ENCODE measurements at places on chromosomes 2 and 18.
A peak's percentile ranks its signal among the peaks of the same experiment; 100 is the strongest.

- H3K4me1 ChIP-seq, result no peaks in the 10 kb centered on the region
- DNase-seq, result no peak
- no peaks in the 10 kb centered on the region for H3K27me3 ChIP-seq
These were observed 301.3 kb downstream of the LPIN1 start for GRCh38 chr2:12047761-12048160.

DNA sequence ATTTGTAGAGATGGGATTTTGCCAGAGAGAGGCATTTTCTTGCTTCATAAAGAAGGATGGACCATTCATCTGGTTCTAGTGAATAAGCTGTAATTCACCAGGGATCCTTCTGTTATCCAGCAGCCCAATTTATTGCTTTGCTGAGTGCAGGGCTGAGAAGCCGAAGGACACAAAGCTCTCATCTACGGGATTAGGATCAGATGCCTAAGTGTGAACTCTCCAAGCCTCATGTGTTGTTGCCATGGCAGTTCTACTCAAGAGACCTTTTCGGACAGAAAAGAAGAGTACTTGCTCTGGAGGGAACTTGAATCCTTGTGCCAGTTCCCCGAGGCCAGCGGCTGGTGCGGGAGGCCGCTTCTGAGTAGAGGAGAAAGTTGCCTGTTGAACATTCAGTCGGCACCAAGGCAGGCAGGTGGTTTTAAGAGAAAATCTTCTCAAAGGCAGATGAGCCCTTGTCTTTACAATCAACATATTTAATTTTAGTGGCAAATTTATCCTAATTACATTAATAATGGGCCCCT lies 38.4 kb upstream of the MBP start:
- H3K4me1 ChIP-seq, result no peaks in the 10 kb centered on the region
- DNase-seq, result no peak
- H3K4me3 ChIP-seq, result no peak overlapping the region
- no peaks in the 10 kb centered on the region for H3K27me3 ChIP-seq
- no peaks in the 10 kb centered on the region for H3K36me3 ChIP-seq

DNA sequence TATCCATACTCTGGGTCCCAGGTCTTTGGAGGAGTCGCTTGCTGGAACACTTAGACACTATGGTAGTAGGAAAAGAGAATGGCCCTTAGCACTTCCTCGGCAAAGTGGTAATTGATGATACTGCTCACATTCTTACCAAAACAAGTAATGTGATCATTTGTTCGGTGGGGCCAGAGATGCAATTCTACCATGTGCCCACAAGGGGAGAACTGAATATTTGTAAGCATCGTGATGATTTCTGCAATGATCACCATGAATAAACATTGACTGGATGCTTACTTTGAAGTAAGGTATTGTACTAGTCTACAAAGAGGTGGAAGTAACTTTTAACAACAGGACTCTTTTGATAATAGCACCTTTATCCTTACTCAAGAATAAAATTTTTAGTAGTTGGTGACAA lies 109.7 kb downstream of the CD8B2 start:
- H3K36me3 ChIP-seq, result no peaks in the 10 kb centered on the region
- H3K27me3 ChIP-seq, result no peaks in the 10 kb centered on the region
- no peak overlapping the region for H3K4me3 ChIP-seq
- H3K4me1 ChIP-seq, result no peaks in the 10 kb centered on the region

DNA sequence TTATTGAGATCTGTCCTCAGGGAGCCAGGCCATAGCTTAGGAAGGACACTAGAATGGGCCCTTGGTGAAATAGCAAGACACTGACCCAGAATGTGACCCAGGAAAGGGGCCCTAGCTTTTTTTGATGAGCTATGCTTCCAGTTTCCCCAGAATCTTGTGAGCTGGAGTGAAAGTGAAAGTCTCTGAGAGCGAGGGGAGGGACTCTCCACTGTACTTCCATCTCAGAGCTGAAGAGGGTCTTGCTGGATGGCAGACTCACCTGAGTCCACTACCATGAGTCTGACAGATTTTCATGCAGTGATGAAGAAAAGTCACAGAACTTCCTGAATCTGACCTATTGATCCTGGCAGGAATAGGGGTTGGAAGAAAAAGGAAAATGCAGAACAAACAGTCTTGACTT lies 3.1 kb downstream of the ARHGAP25 start:
- H3K36me3 ChIP-seq, result no peaks in the 10 kb centered on the region
- H3K4me1 ChIP-seq, result no peaks in the 10 kb centered on the region

- no peaks in the 10 kb centered on the region for H3K36me3 ChIP-seq
- no peaks in the 10 kb centered on the region for H3K27me3 ChIP-seq
- H3K4me3 ChIP-seq, result no peak overlapping the region
- no peak for DNase-seq
- H3K27ac ChIP-seq, result no peak overlapping the region
These were observed 15.4 kb downstream of the ZBTB7C start for GRCh38 chr18:48393776-48394175.

- peaks cover 22% of the 10 kb centered on the region for H3K4me1 ChIP-seq
- H3K36me3 ChIP-seq, result peaks cover 19% of the 10 kb centered on the region
- H3K4me3 ChIP-seq, result no peak overlapping the region
- DNase-seq, result no peak
These were observed 87.5 kb downstream of the KLF7 start for GRCh38 chr2:207078186-207078798.

DNA sequence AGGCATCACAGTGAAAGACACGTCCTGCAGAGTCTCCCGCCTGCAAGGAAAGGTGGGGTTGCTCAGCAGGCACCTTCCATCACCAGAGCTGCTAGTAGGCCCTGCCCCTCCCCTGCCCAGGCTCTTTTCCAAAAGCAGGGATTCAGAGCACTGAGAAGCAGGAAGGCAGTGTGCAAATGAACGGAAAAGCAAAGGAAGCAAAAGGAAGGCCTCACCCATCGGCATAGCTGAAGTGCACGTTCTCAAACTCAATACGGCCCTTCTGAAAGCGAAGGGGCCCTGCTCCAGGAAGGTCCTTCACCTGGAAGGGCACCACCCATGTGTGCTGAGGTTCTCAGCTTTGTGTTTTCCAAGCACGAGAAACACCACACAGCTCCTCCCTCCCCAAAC lies 5.7 kb downstream of the ABCB6 start:
- DNase-seq, result no peak
- H3K27ac ChIP-seq, result no peak overlapping the region
- H3K27me3 ChIP-seq, result no peaks in the 10 kb centered on the region

DNA sequence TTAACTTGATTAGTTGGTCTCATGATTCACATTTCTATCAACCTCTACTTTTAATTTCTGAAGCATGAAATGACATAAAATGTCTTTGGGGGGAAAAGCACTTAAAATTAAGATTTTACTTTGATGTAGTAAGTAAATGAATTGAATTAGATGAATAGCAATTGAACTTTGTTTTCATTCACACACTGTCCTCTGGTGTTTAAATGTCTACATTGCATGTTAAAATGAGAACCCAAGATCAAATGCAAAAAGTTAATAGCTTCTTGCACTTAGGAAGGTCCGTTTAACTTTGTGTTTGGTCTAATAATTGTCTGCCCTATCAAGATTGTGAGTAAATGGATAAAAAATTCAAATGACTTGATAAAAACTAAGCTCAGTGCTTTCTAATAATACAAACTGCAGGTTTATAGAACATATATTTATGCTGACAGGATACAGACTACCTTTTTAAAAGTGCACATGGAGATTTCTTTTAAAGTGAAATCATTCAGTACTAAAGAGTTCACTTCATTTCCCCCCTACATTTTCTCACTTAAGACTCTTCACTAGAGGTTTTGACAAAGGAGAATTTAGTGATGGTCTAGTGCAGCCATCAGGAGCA lies 156.2 kb upstream of the NABP1 start:
- DNase-seq, result no peak
- no peak overlapping the region for H3K4me3 ChIP-seq
- H3K27ac ChIP-seq, result no peak overlapping the region
- no peaks in the 10 kb centered on the region for H3K4me1 ChIP-seq
- H3K27me3 ChIP-seq, result no peaks in the 10 kb centered on the region
- H3K36me3 ChIP-seq, result no peaks in the 10 kb centered on the region

DNA sequence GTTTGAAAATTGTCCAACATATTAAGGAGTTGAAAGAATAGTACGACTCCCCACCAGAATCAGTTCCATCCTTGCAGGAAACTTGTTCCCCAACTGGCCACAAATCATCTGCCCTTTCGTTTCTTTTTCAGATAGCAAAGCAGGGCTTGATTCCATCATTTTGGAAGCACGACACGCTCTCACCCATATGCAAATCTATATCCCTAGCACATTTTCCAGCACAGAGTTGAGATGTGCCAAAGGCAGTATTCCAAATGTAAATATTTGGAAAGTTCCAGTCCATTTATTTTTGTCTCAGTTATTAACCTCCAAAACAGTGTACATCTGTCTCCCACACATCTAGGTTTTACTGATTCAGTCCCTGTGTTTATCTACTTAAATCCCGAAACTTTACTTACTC lies 128.8 kb upstream of the BCL2L11 start:
- peaks cover 7% of the 10 kb centered on the region for H3K4me1 ChIP-seq
- no peaks in the 10 kb centered on the region for H3K36me3 ChIP-seq
- DNase-seq, result peak; percentile 82
- H3K4me3 ChIP-seq, result no peak overlapping the region

GRCh38 chr2:27754138-27754588 lies 17.4 kb upstream of the MRPL33 start:
- no peaks in the 10 kb centered on the region for H3K36me3 ChIP-seq
- no peaks in the 10 kb centered on the region for H3K4me1 ChIP-seq
- H3K4me3 ChIP-seq, result no peak overlapping the region
- H3K27ac ChIP-seq, result no peak overlapping the region
- H3K27me3 ChIP-seq, result no peaks in the 10 kb centered on the region
- peak; percentile 92 for DNase-seq

GRCh38 chr18:30088238-30089015 lies 954.1 kb downstream of the DSC3 start:
- DNase-seq, result no peak
- no peaks in the 10 kb centered on the region for H3K4me1 ChIP-seq
- H3K4me3 ChIP-seq, result no peak overlapping the region
- H3K27ac ChIP-seq, result no peak overlapping the region
- H3K36me3 ChIP-seq, result no peaks in the 10 kb centered on the region
- no peaks in the 10 kb centered on the region for H3K27me3 ChIP-seq

GRCh38 chr2:65031341-65032018 lies 24.7 kb upstream of the CEP68 start:
- H3K4me3 ChIP-seq, result no peak overlapping the region
- DNase-seq, result peak; percentile 61
- no peaks in the 10 kb centered on the region for H3K36me3 ChIP-seq
- H3K27ac ChIP-seq, result peak overlapping the region; percentile 81
- H3K4me1 ChIP-seq, result no peaks in the 10 kb centered on the region
- no peaks in the 10 kb centered on the region for H3K27me3 ChIP-seq

DNA sequence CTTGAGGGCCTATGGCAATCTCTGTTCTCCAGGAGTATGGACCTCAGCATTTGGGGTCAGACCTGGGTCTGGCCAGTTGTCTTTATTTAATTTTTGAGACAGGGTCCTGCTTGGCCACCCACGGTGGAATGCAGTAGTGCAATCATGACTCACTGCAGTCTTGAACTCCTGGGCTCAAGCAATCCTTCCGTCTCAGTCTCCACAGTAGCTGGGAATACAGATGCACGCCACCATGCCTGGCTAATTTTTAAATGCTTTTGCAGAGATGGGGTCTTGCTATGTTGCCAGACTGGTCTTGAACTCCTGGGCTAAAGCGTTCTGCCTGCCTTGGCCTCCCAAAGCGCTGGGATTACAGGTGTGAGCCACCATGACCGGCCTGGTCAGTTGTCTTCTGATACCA lies 46.4 kb upstream of the INHBB start:
- peaks cover 84% of the 10 kb centered on the region for H3K36me3 ChIP-seq
- DNase-seq, result no peak
- H3K27ac ChIP-seq, result no peak overlapping the region
- H3K27me3 ChIP-seq, result no peaks in the 10 kb centered on the region

- DNase-seq, result no peak
- no peaks in the 10 kb centered on the region for H3K4me1 ChIP-seq
- no peak overlapping the region for H3K27ac ChIP-seq
- H3K27me3 ChIP-seq, result no peaks in the 10 kb centered on the region
These were observed 51.9 kb downstream of the APLF start for GRCh38 chr2:68519236-68519635.

- no peak for DNase-seq
- no peak overlapping the region for H3K4me3 ChIP-seq
- H3K27me3 ChIP-seq, result peaks cover 9% of the 10 kb centered on the region
- no peak overlapping the region for H3K27ac ChIP-seq
- peaks cover 13% of the 10 kb centered on the region for H3K4me1 ChIP-seq
These were observed 204.1 kb downstream of the CELF4 start for GRCh38 chr18:37361335-37362157.

GRCh38 chr2:237118025-237118424 lies 32.3 kb downstream of the COPS8 start:
- H3K4me1 ChIP-seq, result no peaks in the 10 kb centered on the region
- H3K27me3 ChIP-seq, result no peaks in the 10 kb centered on the region
- no peak for DNase-seq
- no peaks in the 10 kb centered on the region for H3K36me3 ChIP-seq
- no peak overlapping the region for H3K4me3 ChIP-seq
- H3K27ac ChIP-seq, result no peak overlapping the region

- no peaks in the 10 kb centered on the region for H3K36me3 ChIP-seq
- no peaks in the 10 kb centered on the region for H3K4me1 ChIP-seq
- H3K27ac ChIP-seq, result no peak overlapping the region
- H3K27me3 ChIP-seq, result no peaks in the 10 kb centered on the region
These were observed 23.8 kb downstream of the CD28 start for GRCh38 chr2:203730076-203730729.

- no peak overlapping the region for H3K4me3 ChIP-seq
- peak overlapping the region; percentile 61 for H3K27ac ChIP-seq
- H3K27me3 ChIP-seq, result no peaks in the 10 kb centered on the region
- H3K4me1 ChIP-seq, result peaks cover 47% of the 10 kb centered on the region
- H3K36me3 ChIP-seq, result no peaks in the 10 kb centered on the region
These were observed 21.4 kb upstream of the MGAT5 start for GRCh38 chr2:134232461-134232860.

DNA sequence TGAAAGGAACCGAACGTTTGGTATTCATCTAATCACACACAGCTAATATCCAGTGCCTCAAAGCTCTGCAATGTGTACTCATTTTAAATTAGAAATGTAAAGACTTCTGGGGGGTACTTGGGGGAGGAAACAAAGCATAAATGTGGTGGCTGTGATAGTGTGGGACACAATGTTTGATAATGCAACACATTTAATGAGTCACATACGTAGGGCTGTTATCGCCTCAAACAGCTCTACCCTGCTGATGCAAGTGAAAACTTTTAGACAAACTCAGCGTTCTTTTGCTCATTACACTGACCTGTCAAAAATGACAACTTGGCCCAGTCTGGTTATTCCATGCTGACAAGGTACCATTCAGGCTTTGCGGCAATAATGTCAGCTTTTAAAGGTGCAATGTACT lies 1227.1 kb upstream of the CELF4 start:
- no peak for DNase-seq
- no peaks in the 10 kb centered on the region for H3K36me3 ChIP-seq
- H3K27me3 ChIP-seq, result no peaks in the 10 kb centered on the region
- no peaks in the 10 kb centered on the region for H3K4me1 ChIP-seq
- H3K4me3 ChIP-seq, result no peak overlapping the region

GRCh38 chr2:231449503-231450054 lies 14.7 kb downstream of the NCL start:
- H3K27ac ChIP-seq, result no peak overlapping the region
- H3K27me3 ChIP-seq, result no peaks in the 10 kb centered on the region
- no peak for DNase-seq
- no peak overlapping the region for H3K4me3 ChIP-seq
- H3K4me1 ChIP-seq, result no peaks in the 10 kb centered on the region
- H3K36me3 ChIP-seq, result peaks cover 15% of the 10 kb centered on the region

GRCh38 chr2:14517731-14518130 lies 114.8 kb upstream of the LRATD1 start:
- no peaks in the 10 kb centered on the region for H3K27me3 ChIP-seq
- DNase-seq, result no peak
- no peak overlapping the region for H3K4me3 ChIP-seq
- no peak overlapping the region for H3K27ac ChIP-seq
- H3K36me3 ChIP-seq, result no peaks in the 10 kb centered on the region

- no peak overlapping the region for H3K4me3 ChIP-seq
- H3K27ac ChIP-seq, result no peak overlapping the region
- H3K27me3 ChIP-seq, result no peaks in the 10 kb centered on the region
- H3K4me1 ChIP-seq, result peaks cover 14% of the 10 kb centered on the region
- H3K36me3 ChIP-seq, result no peaks in the 10 kb centered on the region
These were observed 156.7 kb downstream of the WDSUB1 start for GRCh38 chr2:159129824-159130223.
